ENCODE measurements at places on chromosomes 5 and 9.

DNA sequence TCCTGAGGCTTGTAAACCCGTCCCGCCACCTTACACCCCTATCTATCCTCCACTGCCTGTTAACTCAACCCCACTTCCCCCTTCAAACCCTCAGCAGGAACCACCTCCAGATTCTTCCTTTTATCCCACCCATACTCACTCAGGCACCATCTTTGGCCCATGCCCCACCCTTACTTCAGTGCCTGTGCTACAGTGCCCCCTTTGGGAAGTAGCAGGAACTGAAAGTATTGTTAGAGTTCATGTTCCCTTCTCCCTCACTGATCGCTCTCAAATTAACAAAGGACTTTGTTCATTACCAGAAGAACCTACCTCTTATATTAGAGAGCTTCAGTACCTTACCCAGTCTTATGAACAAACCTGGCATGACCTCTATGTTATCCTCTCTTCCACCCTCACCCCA lies 92.2 kb upstream of the MOCS2 start:
- ATAC-seq: no peak

- no peak for ATAC-seq
These were observed 40.4 kb downstream of the LIX1 start for GRCh38 chr5:97102010-97102470.

DNA sequence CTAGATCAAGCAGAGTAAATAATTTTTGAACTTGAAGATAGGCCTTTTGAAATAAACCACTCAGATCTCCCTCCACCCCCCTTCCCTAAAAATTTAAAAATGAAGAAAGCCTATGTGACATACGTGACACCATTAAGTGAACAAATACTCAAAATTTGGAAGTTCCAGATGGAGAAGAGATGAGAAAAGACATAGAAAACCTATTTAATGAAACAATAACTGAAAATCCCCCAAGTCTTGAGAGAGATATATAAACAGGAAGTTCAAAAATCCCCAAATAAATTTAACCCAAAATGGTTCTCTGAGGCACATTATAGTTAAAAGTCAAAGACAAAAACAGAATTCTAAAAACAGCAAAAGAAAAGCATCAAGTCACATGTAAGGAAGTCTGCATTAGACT lies 428.6 kb downstream of the PSAT1 start:
- ATAC-seq: no peak

DNA sequence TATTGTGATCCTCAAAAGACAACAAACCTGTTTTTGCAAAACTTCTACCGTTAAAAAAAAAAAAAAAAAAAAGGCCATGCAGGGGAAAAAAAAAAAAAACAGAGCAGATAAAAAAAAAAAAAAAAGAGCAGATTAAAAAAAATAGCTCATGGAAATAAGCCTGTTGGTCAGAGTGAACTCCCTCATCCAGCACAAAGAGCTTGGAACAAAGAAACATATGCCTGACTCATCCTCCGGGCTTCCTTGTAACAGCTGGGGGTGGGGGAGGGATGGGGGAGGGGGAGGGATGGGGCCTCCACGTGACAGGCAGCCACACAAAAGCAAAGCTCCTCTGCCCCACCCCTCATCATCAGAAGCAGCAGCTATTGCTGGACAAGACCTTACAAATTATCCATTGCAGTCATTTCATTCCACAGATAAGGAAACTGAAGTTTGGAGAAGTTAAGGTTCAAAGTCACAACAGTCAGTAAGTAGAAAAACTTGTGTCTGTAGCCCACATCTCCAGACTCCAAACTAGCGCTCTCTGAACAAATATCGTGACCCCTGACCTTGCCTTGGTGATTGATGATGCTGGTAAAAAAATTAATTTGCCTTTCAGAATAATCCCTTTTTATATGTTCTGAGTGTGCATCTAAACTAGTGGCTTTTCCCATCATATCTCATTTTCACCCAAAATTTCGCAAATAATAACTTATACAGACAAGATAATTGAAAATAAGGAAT lies 38.9 kb downstream of the SLC35D2 start:
- ATAC-seq: peak; percentile 70

- ATAC-seq: no peak
These were observed 748.0 kb upstream of the CTNND2 start for GRCh38 chr5:12652201-12652600.

- ATAC-seq: no peak
These were observed 562.4 kb downstream of the EBF1 start for GRCh38 chr5:158537366-158537765.

GRCh38 chr5:135480511-135480910 lies 28.4 kb upstream of the TIFAB start:
- no peak for ATAC-seq

- ATAC-seq: no peak
These were observed 640.4 kb upstream of the CDH10 start for GRCh38 chr5:25285136-25285535.

DNA sequence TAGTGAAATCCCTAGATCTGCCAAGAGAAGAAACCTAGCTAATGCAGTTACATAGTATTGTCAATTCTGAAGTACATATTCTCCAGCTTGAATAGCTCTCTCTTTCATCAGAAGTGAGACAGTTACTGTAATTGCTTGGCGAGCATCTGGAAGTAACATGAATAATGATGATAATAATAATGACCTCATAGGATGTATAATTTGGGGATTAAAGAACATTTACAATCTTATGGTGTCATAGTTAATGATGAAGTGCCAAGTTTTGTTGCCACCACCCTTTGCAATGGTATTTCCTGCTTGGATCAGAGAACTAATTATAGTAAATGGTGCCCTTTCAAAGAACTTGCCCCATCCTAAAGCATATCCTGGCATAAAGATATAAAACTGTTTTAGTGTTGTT lies 201.4 kb downstream of the ADAMTSL1 start:
- no peak for ATAC-seq

DNA sequence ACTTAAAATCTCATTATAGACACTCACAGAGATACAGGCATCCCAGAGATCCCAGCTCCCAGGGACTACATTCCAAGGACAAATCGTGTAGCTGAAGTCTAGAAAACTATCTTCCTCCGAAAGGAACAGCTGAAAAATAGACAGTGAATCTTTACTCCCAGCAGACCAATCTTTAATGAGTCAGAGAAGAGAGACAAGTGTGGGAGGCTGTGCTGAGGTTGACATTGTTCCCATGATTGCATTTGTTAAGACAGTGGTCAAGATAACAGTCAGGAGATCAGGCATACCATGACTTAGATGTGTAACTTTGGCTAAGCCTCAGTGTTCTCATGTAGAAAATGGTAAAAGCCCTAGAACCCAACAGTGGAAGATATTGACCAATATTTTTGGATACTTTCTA lies 120.7 kb downstream of the PAPPA start:
- no peak for ATAC-seq

DNA sequence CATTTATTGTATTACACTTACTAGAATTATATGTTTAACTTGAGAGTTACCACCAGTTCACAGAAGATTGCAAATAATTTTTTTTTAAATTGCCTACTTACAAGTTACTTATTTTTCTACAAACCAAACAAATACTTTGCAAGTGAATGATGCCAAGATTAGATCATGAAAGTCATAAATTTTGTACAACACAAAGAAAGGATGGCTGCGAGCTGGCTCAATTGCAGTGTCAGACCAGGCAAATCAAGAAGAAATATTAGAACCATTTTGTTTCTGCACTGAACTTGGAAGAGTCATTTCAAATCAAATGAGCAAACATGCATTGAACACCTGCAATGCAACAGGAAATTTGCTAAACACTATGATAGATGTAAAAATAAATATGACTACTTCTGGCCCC lies 97.3 kb downstream of the PLCXD3 start:
- ATAC-seq: peak; percentile 31

DNA sequence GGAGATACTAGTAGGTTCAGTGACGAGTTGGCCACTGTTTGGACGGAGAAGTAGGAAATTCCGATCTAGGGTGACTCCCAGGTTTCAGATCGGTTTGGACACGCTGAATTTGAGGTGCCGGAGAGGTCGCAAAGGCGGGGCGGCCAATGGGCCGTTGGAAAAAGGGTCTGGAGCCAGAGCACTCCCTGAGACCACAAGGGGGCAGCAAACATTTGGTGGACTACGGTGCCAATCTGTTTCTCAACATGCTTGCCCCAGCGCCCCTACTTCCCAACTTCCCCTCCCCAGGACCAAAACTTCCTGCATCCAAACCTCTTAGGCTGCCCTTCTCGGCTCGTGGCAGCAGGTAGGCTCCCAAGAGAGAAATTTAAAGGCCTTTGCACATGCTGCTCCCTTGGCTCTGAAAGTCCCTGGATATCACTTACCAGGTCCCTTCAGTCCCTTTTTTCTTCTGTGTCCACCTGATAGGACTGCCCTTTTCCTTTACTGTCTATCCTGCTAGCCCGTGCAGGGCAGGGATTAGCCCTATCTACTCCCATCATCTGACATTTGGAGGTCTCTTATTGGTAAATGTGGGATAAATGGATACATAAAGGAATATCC lies 992 bp upstream of the RPP25L start:
- ATAC-seq: peak; percentile 84

DNA sequence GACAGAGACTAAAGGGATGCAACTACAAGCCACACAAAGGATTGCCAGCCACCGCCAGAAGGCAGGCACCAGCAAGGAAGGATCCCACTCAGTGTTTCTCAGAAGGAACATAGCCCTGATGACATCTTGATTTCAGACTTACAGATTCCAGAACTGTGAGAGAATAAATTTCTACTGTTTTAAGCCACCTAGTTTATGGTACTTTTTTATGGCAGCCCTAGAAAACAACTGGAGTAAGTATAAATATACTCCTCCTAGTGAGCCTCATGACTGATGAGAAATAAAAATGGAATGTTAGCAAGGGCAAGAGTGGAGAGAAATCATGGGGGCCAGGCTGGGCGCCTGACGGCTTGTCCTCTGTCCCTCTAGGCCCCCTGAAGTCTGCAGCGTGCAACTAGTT lies 307.3 kb downstream of the PIK3R1 start:
- ATAC-seq: no peak

DNA sequence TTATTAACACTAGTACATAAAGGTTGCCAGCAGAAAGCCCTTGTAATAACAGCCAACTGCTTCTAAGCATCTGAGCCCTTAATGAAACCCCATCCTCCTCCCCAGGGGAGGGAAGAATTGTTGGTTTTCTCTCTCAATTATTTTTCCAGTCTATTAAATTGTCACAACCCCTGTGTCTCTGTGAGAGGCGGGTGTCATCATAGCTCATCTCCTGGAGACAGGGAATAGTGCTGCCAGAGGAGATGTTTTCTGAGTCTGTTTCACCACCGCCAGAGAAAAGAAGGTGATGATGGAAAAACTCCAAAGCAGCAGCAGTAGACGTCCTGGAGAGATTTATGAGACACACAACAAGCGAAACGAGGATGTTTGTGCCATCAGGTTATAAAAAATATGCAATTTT lies 271.1 kb upstream of the NMUR2 start:
- no peak for ATAC-seq

- ATAC-seq: peak; percentile 61
These were observed 616 bp upstream of the ENC1 start for GRCh38 chr5:74640954-74641734.

GRCh38 chr9:7944572-7944971 lies 145.0 kb upstream of the DMAC1 start:
- no peak for ATAC-seq

- peak; percentile 92 for ATAC-seq
These were observed 5.4 kb upstream of the FOXI1 start for GRCh38 chr5:170100066-170100943.

GRCh38 chr5:160166973-160167623 lies 47.8 kb upstream of the PWWP2A start:
- ATAC-seq: no peak

GRCh38 chr5:135386096-135386495 lies 12.9 kb downstream of the MACROH2A1 start:
- no peak for ATAC-seq

DNA sequence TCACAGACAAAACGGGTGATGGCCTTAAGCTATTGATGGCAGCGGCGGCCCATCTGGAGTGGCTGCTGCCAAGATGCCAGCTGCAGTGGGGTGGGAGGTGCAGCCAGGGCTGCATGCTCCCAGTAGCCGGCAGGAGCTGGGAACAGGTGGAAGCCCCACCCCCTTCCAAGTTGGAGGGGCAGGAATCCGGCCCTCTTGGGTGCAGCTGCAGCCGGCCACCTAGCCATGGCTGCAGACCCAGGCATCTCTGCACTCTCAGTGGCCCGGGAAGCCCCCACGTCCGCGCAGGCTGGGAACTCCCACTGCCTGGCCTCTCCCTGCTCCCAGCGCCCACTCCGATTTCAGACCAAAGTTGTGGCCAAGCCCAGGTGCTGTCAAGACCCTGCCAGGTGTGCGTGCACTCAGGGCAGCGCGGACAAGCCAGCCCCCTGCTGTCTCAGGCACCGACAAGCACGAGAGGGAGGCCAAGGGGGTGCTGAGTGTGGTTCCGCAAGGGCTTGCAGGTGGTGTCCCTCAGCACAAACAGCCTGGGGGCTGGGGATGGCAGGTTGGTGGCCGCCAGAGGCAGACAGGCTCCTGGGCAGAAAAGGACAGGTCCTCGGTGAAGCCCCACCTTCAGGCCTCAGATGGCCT lies 115.1 kb upstream of the TSLP start:
- ATAC-seq: no peak

GRCh38 chr5:74885170-74885569 lies 19.0 kb upstream of the FAM169A start:
- no peak for ATAC-seq

GRCh38 chr9:12463641-12464040 lies 229.5 kb upstream of the TYRP1 start:
- ATAC-seq: no peak

GRCh38 chr9:137126786-137127185 lies 12.2 kb upstream of the GRIN1 start:
- ATAC-seq: no peak

- no peak for ATAC-seq
These were observed 43.8 kb upstream of the NKD2 start for GRCh38 chr5:964821-965220.

DNA sequence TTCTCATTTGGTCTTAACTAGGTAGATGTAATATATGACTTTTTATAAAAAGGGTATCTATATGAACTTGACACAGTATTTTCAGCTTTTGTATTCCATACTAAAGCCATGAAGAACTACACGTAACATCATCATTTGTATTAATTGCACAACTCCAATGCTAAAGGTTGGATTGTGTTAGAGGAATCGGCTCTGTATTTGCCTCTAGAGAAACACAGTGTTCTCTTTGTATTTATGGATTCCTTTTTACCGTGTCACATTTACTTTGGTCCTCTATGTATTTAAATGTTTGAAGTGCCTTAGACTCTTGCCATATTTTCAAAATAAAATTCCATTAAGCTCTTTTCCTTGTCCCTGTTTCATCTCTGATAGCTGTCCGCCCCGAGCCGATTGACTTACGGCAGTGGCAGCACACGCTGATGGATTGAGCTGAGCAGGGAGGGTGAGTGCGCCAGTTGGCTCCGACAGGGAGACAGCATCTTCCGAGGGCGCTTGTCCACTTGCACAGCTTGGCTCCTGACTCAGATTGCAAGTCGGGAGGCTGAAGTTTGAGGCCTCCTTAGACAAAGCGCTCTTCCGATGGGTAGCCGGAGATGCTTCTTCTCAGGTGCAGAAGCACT lies 95.6 kb upstream of the DMRT1 start:
- ATAC-seq: no peak

DNA sequence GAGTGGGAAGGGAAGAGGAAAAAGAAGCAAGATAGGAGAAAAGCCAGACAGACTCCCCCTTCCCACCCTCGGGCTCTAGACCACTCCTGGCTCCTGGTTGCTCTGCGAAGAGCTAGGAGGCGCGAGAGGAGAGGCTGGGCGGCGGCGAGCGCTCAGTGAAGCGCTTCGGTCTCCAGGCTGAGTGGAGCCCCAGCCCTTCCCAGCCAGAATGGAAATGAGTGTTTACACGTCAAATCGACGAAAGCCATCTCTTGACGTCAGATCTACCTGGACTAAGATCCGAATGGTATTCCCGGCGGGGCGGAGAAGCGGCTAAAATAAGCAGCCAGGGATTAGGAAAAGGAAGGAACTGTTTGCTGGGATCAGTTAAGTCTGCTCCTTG lies at the start of gene PCSK1:
PCSK1 (minus strand) TSS at position 183 of the 382 bp plus-strand sequence. CDS start 206 bp downstream, outside the sequence.
- peak; percentile 44 for ATAC-seq
